ENCODE measurements at places on chromosomes 2 and 18.

DNA sequence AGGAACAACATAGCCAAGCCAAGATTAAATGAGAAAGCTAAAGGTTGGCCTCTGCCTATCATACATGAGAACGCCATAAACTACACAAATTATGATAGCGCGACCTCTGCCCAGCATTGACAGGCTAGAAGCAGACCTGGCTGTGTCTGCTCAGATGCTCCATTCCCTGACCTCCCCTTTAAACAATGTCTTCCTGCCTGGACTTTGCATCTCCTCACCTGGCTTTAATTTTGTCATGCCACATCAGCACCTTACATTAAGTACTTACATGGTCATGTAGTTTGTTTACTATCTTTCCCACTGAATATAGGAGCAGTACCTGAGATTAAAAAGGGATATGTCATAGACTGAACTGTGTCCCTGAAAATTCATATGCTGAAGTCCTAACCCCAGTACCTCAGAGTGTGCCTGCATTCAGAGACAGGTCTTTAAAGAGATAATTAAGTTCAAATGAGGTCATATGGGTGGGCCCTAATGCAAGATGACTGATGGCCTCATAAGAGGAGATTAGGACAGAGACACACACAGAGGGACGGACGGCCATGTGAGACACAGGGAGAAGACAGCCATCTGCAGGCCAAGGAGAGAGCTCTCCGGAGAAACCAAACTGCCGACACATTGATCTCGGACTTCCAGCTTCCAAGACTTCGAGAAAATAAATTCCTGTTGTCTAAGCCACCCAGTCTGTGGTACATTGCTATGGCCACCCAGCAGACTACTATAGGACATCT, 103.7 kb downstream of the BIN1 start:
- DNase-seq, result no peak

DNA sequence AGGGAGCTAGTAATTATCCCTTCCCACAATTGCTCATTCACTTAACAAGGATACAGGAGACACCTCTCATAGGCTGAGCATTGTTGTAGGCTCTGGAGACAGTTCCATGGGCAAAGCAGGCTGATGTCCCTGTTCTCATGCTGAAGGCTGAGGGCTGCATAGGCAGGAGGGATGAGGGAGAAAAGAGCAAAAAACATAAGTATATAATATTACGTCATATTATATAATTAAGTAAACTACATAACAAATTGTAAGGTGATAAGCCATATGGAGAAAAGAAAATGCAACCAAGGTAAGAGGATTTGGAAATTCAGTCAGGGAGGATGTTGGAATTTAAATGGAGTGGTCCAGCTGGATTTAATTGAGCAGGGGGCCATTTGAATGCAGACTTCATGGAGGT, 380.6 kb upstream of the ST6GAL2 start:
- no peak for DNase-seq

DNA sequence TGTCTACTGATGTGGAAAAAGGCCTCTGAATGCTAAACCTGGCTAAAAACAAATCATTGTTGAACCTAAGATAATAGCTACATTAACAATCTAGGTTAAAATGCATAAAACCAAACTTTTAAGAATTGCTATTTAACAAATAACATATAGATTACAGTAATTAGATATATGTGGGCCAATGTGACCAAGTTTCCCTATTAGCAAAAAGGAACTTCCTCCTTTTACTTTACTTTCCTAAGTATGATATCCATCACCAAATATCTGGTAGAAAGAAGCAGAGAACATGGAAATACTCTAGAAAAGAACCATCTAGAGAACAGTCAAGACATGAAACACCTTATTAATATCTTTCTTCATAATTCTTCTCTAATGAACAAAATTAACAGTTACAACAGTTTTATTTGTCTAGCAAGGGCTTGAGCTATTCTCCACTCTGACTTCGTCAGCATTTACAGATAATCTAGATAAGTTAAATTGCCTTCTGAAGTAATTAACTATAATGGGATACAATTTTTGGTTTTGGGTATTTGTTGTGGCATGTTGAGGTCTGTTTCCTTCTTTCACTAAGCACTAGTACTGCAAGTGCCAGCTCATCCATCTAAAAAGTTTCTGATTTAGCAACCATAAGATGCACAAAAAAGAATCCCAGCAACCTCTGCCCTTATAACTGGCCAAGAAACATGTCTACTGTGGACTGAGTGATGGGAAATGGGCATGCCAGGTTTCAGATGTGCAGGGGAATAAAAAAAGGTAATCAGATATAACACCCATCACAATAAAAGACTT, 53.3 kb downstream of the MEMO1 start:
- no peak for DNase-seq

GRCh38 chr18:25019931-25020330, 332.0 kb downstream of the ZNF521 start:
- DNase-seq, result no peak

- DNase-seq, result no peak
Observed at GRCh38 chr2:241375300-241375699, 19.2 kb downstream of the FARP2 start.

- no peak for DNase-seq
Observed at GRCh38 chr2:158174495-158174894, 72.8 kb downstream of the UPP2 start.

GRCh38 chr2:200777275-200777674, 34.4 kb upstream of the BZW1 start:
- DNase-seq, result no peak

DNA sequence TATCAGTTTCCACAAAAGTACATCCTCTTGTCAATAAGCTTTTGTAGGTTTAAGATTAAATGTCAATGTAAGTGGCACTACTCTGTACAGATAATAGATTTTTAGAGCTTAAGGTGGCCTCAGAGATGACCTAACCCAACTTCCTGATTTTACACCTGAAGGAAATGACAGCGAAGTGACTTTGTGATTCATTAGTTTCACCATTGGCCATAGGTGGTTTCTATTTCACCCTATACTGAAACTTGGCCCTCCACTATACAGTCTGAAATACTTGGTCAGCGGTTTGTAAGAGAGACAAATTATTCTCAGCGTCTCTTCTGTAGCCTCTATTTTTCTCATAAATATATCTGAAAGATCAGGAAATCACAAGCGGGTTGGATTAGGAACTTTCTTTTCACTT, 330.4 kb upstream of the FAM98A start:
- no peak for DNase-seq

DNA sequence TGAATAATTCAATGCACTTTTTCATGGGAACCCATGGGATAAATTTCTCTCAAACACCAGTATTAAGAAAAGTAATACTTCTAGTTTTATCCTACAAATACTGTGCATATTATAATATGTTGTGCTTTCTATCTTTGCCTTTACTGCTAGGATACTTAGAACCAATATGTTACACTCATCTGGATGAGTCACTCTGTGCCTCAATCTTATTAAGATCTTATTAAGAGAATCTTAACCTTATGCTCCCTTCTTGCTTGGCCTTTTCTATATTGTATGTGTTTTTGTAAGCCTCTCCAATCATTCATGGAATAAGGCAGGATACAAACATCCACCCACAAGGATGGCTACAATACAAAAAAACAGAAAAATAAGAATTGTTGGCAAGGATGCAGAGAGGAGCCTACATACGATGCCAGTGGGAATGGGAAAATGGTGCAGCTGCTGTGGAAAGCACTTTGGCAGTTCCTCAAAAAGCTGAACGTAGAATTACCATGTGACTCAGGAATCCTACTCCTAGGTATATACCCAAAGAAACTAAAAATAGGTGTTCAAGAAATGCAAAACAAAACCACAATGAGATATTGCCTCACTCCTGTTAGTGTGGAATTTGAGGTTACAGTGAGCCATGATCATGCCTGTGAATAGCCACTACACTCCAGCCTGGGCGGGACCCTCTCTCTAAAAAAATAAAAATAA, 10.7 kb upstream of the TWSG1 start:
- DNase-seq, result no peak

DNA sequence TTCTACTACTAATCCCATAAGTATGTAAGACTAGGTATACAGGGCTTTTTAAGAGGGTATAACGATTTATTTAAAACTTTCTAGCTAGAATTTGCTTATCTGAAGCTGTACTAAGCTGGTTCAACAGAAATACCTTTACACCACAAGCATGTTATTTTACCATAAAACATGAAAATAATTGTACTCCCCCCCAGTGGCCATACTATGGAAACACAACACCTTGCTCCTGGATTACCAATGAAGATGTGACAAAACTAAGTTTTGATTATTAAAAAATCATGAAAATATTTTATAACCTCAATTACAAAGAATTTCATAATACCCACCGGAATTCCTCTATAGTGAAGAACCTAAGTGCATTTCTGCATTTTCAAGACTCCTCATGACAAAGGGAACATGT, 27.3 kb downstream of the LPIN2 start:
- DNase-seq, result no peak

DNA sequence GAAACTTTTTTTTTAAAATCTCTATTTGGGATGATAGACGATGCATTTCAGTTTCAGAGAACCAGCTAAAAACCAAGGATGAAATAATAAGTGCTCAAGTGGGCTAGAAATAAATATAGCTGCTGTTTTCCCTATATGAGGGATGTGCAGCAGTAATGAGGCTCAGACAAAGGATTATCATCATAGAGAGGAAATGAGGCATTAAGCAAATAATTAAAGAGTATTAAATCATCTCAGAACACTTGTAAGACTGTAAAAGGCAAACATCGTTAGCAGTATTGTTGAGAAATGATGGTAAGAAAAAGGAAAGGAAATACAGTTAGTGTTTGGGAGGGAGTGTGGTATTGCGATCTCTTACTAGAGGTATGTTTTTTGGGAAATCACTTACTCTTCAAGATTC, 233.5 kb downstream of the TGIF1 start:
- no peak for DNase-seq

- DNase-seq, result no peak
Observed at GRCh38 chr2:156657809-156658208, 221.6 kb downstream of the GPD2 start.

DNA sequence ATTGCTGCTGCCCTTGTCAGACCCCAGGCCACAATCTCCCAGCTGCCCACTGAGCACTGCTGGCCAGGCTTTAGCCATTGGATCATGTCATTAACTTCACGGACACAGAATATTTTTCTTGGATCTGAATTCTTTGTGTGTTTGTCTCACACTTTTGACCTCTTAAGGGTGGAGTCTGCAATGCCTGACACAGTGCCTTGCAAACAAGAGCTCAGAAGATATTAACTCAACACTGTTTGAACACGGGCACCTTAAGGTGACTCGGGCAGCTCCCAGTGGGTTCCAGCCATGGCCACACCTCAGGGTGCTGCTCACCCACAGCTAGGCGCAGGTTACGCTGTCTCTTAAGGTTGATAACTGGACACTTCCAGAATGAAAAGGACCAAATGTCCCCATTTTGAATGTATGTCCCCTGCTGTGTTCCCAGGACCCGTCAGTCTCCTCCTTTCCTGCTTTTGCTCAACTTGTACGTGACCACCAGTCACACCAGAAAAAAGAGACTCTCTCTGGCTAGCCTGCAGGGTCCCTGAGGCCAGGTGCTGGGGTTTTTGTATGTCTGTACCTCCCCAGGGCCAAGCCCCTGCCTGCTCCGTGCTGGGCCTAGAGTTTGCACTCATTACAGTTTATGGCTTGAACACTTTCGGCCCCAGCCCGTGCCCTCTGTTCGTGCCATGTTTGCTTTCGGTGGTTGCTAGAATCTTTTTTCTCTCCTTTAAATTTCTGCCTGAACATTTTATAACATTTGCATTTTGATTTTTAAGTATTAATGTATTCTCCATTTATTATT, 33.4 kb upstream of the TMEM131 start:
- no peak for DNase-seq

GRCh38 chr18:31596081-31596872, 4.6 kb downstream of the TTR start:
- no peak for DNase-seq

DNA sequence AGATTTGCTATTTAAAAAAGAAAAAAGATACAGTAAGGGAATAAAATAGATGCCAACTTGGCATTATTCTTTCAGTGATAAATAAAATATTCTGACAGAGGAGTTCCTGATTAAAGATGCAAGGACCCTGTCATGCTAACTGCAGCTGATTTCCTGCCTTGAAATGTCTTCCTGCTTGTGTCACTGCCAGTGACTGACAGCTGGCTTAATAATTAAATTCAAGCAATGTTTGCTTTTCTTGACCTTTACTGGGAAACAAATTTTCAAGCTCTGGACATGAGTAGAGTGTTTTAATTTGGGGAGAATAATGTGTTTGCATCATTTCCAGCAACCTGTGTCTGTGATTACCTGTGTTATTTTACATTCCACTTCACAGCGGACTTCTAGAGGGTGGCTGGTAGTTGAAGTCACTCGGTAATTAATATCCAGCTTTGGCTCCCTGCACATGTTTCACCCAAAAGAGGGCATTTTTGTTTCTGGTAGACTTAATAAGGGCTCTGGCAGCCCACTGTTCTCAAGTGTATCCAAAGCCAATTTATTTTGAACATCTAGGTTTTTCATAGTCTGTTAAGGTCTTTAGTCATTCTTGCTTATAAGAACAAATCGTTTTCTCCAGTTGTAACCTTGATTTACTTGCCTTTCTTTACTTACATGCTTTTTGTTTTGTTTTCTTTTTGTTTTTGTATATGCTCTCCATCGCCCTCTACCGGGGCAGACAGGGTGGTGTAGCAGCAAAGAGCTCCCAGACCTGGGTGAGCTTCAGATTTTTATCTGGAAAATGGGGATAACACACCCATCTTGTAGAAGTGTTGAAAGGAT, 48.5 kb upstream of the PROKR1 start:
- DNase-seq, result no peak

GRCh38 chr2:112727276-112728028, 6.6 kb downstream of the NT5DC4 start:
- DNase-seq, result no peak

GRCh38 chr2:142307086-142307485, 176.3 kb upstream of the LRP1B start:
- DNase-seq, result no peak

DNA sequence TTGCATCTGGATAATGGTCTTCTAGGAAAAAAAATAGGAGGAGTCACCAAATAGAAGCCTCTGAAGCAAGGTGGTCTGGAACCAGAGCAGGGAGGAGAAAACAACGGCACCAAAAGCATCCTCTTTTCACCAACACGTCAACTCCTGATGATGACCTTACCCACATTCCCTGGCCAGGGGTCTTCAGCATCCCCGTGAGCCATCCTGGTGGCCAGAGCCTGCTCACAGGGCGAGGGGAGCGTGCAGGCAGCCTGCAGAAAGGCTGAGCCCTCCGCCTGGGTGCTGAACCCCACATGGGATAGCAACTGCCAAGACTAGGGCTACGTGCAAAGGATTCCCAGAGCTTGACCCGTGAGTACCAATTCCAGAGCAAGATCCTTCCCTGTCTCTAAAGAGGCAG, 191.0 kb downstream of the NDUFA10 start:
- DNase-seq, result no peak

GRCh38 chr18:5912566-5912965, 17.2 kb upstream of the TMEM200C start:
- DNase-seq, result no peak

GRCh38 chr2:166184789-166185188, 57.0 kb upstream of the SCN1A start:
- DNase-seq, result no peak

DNA sequence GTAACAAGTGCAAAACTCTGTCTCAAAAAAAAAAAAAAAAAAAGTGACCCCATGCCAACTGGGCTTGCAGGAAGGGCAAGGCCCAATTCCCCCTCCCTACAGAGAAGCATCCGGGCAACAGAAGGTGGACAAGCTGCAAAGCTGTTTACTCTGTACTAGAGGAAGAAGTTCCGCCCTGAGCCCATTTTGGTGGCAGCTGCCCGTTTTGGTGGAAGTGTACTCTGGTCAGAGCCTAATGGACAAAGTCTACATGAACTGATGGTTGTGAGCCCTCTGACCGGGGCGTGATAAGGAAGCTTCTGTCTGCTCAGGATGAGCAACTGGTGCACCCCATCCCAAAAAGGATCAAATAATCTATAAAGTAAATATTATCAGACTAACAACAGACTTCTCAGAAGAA, 65.0 kb downstream of the TRAPPC8 start:
- DNase-seq, result no peak

All from neuronal stem cell (in vitro differentiated cells).